Stimulated activated CD8-positive, alpha-beta memory T cell treated with anti-CD3 and anti-CD28 coated beads, Interleukin-4, amount 100 ng/mL, for 4 hours (primary cell): ENCODE measurements at places on chromosomes 2 and 18.

- DNase-seq, result no peak
These were observed 89.7 kb upstream of the GCFC2 start for GRCh38 chr2:75800456-75800855.

GRCh38 chr18:59070181-59070912, 69.3 kb upstream of the SEC11C start:
- DNase-seq, result peak; percentile 61

DNA sequence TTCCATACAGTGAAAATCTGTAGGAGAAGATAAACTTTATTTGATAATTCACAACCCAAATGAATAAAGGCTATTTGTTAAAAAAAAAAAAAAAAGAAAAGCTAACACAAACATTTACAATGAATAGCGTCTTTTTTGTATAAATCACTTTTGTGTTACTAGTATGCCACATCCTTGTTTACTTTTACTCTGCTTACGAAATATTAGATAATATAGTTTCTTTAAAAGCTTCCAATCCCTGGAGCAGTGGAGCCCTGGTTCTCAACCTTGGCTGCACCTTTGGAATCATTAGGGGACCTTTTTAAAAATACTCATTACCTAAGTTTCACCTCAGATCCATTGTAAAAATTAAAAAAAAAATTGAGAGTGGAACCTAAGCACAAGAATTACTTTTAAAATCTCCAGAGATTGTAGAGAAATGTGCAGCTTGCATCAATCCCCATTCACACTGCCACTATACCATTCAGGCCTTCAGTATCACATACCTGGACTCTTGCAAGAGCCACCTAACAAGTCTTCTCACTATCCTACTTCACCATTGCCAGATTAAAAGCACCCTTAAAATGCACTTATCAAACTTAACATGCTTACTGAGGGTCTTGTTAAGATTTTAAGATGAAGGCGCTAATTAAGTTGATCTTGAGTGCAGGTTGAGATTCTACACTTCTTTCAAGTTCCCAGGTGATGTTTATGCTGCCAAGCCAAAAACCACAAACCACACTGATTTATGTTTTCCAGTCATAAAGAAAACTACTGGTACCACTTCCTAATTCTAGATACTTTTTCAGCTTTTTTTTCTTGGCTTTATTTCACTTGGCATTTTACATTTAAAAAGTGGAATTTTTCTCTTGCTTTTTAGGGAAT, 59.7 kb upstream of the ZC3H15 start:
- DNase-seq, result no peak

DNA sequence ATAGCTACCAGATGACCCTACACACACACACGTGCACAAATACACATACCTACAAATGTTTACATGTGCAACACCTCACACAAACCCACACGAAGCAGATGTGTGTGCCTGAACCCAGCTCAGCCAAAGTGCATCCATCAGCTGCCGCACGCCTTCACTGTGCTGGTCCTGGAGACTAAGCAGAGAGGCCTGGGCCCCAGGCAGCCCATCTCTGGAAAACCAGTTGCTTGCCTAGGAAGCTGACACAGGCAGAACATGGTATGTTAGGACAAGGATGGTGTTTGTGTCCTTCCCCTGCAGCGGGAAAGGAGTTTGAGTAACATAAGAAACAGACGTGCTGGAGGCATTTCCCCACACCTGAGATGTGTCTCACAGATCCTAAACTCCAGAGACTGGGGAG, 86.7 kb downstream of the SEPTIN10 start:
- no peak for DNase-seq

- DNase-seq, result no peak
These were observed 485.2 kb upstream of the SALL3 start for GRCh38 chr18:78494204-78495085.

DNA sequence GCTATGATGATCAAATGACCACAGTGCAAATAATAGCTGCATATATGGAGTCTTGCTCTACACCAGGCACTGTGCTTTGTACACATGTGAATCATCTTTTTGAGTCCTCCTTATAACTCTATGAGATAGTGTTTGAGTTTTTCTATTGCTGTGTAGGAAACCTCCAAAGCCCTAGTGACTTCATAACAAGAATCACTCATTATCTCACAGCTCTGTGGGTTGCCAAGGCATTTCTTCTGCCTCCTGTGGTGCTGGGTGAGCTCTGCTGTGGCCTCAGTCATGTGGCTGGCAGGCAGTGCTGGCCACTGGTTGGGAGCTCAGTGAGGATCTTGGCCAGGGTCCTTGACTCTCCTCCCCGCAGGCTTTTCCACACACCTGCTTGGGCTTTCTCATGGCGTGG, 153.4 kb downstream of the CAPN13 start:
- DNase-seq, result no peak

GRCh38 chr2:20600756-20601325, 50.1 kb downstream of the HS1BP3 start:
- DNase-seq, result no peak

DNA sequence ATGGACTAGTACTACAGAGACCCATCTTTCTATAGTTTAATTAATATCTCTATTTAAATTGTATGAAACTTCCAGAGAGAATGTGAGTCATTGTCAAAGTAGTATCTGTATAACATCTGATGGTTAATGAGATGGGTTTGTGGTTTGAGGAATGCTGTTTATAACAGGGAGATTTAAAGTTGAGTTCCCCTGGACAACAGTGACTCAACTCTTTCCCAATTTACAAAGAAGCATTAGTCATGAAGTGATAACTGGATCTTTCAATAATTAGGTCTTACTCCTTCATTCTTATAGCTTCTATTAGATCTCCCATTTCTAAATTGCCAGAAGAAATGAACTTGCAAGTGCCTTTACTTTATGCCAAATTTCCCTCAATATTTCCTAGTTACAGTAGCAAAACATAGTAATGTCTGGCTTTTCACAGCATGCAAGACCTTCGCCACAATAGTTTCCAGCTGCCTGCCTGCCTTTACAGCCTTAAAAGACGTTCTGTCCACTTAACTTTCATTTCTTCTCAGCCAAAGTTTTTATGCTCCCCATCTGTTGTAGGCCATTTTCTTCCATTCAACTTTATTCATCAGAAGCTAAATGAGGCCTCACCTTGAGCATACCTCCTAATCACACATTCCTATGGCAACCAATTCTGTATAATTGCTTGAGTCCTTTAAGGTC, 47.7 kb upstream of the WDR75 start:
- no peak for DNase-seq

DNA sequence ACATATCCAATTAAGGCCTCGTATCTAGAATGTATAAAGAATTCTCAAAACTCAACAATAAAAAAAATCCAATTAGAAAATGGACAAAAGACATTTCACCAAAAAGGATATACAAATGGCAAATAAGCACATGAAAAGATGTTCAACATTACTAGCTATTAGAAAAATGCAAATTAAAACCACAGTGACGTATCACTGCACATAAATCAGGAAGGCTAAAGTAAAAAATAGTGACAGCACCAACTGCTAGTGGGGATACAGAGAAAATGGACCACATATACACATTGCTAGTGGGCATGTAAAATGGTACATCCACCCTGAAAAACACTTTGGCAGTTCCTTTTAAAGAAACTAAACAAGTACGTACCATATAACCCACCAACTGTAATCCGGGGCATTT, 59.7 kb downstream of the SMAD4 start:
- DNase-seq, result no peak

GRCh38 chr18:48952287-48953103, 1.7 kb upstream of the SMAD7 start:
- DNase-seq, result no peak
